Activated CD8-positive, alpha-beta memory T cell treated with anti-CD3 and anti-CD28 coated beads for 1 hour (primary cell): ENCODE measurements at places on chromosomes 2 and 18.

GRCh38 chr2:225233234-225233633, 166.3 kb upstream of the NYAP2 start:
- DNase-seq, result no peak

DNA sequence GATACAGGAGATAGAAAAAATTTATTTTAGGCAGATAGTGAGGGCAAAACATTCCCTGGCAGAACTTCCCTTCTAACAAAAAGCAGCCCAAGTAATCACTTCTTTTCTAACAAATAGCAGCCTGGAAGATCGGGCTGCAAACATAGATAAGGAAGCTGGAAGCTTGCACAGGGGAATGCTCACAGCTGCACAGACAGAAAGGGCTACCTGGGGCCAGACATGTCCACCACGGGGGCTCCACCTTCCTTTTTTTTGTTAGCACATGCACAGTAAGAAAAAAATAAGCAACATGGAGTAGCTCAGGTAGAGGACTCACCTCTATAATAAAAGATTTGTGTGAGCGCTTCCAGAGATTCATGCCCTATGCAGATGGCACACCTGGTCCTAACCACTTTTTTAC, 420.5 kb downstream of the PTH2R start:
- no peak for DNase-seq

GRCh38 chr2:62504657-62505056, 1.3 kb downstream of the TMEM17 start:
- DNase-seq, result no peak

DNA sequence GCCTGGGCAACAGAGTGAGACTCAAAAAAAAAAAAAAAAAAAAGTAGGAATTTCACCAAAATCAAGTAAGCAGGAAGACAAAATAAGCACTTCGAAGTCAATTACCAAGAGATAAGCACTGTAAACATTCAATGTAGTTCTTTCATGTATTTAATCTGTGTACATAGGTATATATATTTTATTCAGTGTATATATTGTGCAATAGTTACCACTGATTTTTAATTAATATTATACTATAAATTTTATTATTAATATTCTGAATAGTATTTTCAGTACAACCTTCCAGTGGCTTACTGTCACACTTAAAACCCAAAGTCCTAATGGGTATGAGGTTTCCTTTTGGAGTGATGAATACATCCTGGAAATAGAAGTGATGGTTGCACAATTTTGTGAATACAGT, 9.1 kb downstream of the APLF start:
- no peak for DNase-seq

- no peak for DNase-seq
Observed at GRCh38 chr2:160362018-160362417, 131.6 kb downstream of the RBMS1 start.
